ENCODE measurements at places on chromosomes 3 and 15.

DNA sequence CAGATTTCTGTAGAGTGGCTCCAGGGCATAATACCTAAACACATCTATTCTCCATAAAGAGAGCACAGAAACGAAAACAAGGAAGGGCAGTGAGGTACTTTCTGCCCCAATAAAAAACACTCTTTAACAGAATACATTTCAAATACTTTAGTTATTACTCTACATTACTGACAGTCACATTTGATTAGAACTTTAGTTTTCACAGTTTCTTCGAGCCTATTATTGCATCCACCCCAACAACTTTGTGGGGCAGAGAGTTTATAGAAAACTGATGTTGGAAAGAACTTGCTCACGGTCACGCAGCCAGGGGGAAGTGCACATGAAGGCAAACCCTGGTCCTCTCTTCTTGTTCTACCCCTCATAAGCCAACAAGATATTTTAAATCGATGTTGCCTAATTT, 9.0 kb downstream of the VPS39 start:
- no peaks in the 10 kb centered on the region for H3K4me1 ChIP-seq
- H3K4me3 ChIP-seq, result no peak overlapping the region
- DNase-seq, result no peak
- peaks cover 55% of the 10 kb centered on the region for H3K36me3 ChIP-seq
- H3K27ac ChIP-seq, result no peak overlapping the region
- no peaks in the 10 kb centered on the region for H3K27me3 ChIP-seq

- no peaks in the 10 kb centered on the region for H3K36me3 ChIP-seq
- no peaks in the 10 kb centered on the region for H3K27me3 ChIP-seq
- no peaks in the 10 kb centered on the region for H3K4me1 ChIP-seq
- no peak overlapping the region for H3K27ac ChIP-seq
- H3K4me3 ChIP-seq, result no peak overlapping the region
These were observed 45.3 kb downstream of the ZPLD1 start for GRCh38 chr3:102480139-102480538.

DNA sequence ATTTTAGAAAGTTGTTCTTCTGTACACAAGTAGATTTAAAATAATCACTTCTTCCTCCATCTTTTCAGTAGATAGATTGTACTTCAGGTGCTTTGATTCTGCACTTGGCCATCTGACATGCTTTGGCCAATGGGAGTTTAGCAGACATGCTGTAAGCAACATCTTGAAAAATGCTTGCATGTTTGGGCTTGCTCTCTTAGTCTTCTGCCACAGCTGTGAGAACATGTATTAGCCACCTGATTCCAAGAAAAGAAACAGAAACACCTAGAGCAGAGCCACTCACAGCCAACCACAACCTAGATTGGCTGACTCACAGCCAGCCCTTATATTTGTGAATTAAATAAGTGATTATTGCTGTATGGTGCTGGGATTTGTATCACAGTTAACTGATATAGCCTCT, 70.2 kb upstream of the GADL1 start:
- H3K27me3 ChIP-seq, result no peaks in the 10 kb centered on the region
- no peaks in the 10 kb centered on the region for H3K4me1 ChIP-seq
- H3K36me3 ChIP-seq, result no peaks in the 10 kb centered on the region
- H3K4me3 ChIP-seq, result no peak overlapping the region
- DNase-seq, result no peak

DNA sequence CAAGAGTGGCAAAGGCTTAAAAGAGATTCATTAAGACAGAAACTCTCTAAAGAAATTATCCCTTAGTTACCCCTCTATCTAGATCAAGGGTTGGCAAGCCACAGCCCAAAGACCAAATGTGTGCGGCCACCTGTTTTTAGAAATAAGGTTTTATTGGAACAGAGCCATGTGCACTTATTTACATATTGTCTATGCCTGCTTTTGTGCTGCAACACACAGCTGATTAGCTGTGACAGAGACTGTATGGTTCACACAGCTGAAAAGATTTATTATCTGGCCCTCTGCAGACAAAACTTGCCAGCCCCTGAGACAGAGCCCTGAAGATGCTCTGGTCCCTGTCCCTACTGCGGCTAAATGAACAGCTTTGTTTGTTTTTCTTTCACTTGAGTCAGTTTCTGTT, 88.1 kb downstream of the ADAMTS9 start:
- no peak overlapping the region for H3K4me3 ChIP-seq
- H3K27ac ChIP-seq, result no peak overlapping the region
- H3K36me3 ChIP-seq, result no peaks in the 10 kb centered on the region
- no peaks in the 10 kb centered on the region for H3K4me1 ChIP-seq
- DNase-seq, result no peak

- no peak overlapping the region for H3K4me3 ChIP-seq
- H3K36me3 ChIP-seq, result no peaks in the 10 kb centered on the region
- DNase-seq, result no peak
- H3K27ac ChIP-seq, result no peak overlapping the region
- H3K4me1 ChIP-seq, result no peaks in the 10 kb centered on the region
These were observed 80.2 kb downstream of the DPH6 start for GRCh38 chr15:35465783-35466182.

DNA sequence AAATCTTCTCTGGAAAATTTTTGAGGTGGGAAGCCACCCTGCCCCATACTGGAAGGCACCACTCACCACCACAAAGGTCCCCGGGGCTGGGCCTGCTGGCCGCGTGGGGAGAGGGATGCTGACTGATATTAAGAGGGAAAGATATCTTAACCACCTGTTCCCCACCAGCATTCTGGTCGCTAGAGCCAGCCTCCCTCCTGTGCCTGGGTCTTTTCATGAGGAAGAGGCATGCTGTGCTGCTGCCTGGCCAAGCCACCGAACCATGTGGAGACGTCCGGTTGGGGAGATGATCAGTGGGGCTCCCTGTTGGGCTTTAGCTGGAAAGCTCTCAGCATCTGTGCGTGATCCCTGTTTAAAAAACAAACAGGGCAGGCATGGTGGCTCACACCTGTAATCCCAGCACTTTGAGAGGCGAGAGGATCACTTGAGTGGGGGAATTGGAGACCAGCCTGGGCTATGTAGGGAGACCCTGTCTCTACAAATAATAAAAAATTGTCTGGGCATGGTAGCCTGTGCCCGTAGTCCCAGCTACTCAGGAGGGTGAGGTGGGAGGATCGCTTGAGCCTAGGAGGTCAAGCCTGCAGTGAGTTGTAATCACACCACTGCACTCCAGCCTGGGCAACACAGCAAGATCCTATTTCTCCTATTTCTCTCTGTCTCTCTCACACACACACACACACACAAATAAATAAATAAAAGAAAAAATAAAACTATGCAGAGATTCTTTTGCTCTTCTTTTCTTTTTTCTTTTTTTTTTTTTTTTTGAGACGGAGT, 1.0 kb downstream of the KLHL18 start:
- DNase-seq, result no peak
- peak overlapping the region; percentile 95 for H3K27ac ChIP-seq
- H3K36me3 ChIP-seq, result no peaks in the 10 kb centered on the region

DNA sequence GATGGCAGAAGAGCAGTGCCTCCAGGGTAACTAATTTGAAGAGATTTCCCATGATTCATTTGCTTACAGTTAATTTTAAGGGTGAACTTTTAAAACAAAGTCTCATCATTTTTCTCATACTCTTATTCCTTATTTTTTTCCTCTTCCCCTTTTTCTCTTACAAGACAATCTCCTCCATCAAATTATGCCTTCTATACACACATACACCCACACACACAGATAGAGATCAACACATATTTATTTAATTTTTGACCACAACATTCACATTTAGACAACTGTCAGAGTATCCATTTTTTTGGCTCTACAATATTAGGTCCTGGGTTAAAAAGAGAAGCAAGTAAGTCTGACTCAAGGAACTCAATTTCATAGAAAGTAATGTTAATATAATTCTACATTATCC, 37.6 kb downstream of the AAGAB start:
- H3K4me3 ChIP-seq, result no peak overlapping the region
- H3K27ac ChIP-seq, result no peak overlapping the region
- peaks cover 12% of the 10 kb centered on the region for H3K4me1 ChIP-seq
- H3K36me3 ChIP-seq, result peaks cover 5% of the 10 kb centered on the region

- DNase-seq, result no peak
- no peak overlapping the region for H3K4me3 ChIP-seq
- H3K36me3 ChIP-seq, result peaks cover 7% of the 10 kb centered on the region
- H3K27me3 ChIP-seq, result no peaks in the 10 kb centered on the region
These were observed 47.5 kb downstream of the UBP1 start for GRCh38 chr3:33392703-33393125.

DNA sequence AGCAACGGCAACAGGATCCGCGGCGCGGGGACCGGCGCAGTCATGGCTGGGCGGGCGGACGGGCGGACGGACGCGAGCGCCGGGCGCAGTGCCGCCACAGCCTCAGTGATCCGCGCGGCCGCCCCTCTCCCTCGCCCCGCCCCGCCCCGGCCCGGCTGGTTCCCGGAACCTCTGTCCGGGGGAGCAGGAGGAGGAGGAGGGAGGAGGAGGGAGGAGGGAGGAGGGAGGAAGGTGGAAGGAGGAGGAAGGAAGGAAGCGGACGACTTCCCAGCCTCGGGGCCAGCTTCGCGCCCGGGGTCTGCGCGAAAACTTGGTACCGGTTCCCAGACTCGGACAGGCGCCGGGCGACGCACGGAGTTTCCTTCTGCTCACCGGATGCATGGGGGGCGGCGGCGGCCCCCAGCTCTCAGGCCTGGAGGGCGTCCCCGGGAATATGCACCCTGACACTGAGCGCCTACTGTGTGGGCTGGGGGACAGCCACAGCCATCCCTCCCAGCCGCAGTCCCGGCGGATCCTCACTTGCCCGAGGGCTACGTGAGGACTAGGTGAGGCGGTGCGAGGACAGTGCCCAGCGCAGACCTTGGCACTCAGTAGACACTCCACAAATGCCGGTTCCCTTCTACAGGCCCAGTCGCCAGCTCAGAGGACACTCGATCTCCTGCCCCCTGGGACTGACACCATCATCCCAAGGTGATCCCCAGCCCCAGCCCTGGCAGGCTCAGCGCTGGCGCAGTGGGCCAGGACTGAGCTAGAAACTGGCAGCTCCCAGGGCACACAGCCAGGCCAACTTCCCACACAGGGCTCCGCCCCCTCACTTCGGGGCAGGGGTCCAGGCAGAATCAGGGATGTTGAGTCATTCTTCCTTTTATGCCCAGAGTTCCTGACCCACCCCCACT, at the start of gene SHISA5:
Gene SHISA5, minus strand, starts transcription at position 124 of the 896 bp plus-strand sequence. Its CDS starts 80 bp downstream, at position 44.
- DNase-seq, result no peak
- H3K36me3 ChIP-seq, result no peaks in the 10 kb centered on the region
- peak within 1 kb of the TSS; percentile 95 for H3K27ac ChIP-seq
- H3K4me3 ChIP-seq, result peak within 1 kb of the TSS; percentile 75
